Mucosa of gallbladder (tissue), 1 donor: ENCODE measurements at places on chromosomes 11 and 22. TPM values are rescaled to one million over a fixed set of nuclear protein-coding genes. Genes with fewer than 3 reads are reported as not detected.

Gene MPPED2
- 5.6 TPM for total RNA-seq

GRCh38 chr22:35266277-35266676 is 9.0 kb downstream of the HMGXB4 start:
- no peak for DNase-seq

Gene FGF3
- total RNA-seq = not detected

DNA sequence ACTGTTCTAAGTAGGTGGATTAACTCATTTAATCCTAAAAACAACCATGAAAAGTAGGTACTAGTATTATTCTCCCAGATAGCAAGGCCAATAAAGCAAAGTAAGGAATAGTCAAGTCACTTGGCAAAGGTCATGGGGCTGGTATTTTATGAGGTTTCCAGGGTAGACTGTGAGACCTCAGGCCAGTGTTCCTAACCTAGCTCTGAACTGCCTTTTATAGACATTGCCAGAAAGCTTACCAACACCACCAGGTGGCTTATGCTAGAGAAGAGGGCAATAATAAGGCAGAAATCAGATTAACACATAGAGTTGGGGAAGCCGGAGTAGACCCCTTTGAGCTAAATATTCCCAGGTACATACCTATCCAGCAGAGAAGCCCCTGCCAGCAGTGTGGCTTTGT is 490.9 kb upstream of the TENM4 start:
- DNase-seq = no peak

Gene KBTBD4
- 20.3 TPM for total RNA-seq

GRCh38 chr11:12288212-12288930 is 89.0 kb upstream of the PARVA start:
- DNase-seq = peak; percentile 71

GRCh38 chr11:38019072-38019775 is 1421.2 kb upstream of the RAG2 start:
- DNase-seq = no peak

Gene ACTN3
- 0.12 TPM for total RNA-seq

DNA sequence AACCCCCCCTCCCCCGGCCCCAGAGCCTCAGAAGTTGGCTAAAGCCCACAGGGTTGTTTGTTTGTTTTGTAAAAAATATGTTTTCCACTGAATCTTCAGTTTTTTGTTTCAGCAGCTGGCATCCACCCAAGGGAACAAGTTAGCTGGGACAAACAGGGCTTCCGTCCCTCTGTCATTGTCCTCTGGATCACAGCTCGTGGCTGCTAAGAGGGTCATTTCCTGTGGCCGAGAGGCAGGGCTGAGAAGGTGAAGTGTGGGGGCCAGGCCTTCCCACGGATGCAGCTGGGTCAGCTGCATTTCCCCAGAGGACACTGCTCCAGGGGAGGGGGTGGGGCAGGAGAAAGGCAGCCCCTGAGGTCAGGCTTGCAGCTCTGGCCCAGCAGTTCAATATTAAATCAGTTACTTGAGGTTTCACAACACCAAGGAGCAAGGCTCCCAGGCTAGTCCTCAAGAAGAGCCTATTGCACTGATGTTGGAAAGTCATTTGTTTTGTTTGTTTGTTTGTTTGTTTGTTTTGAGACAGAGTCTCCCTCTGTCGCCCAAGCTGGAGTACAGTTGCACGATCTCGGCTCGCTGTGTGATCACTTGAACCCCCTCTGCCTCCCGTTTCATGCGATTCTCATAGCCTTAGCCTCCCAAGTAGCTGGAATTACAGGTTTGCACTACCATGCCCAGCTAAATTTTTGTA is 34.4 kb upstream of the SMTN start:
- DNase-seq = peak; percentile 44

DNA sequence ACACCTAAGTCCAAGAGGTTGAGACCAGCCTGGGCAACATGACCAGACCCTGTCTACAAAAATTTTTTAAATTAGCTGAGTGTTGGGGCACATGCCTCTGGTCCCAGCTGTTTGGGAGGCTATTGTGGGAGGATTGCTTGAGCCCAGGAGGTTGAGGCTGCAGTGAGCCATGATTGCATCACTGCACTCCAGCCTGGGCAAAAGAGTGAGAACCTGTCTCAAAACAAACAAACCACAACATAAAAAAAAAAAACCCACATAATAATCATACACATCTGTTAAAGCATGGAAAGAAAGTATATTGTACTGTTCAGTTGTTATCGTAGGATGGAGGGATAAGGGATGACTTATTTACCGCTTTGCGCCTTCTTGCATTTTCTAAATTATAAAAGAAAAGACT is 35.9 kb upstream of the GRK2 start:
- no peak for DNase-seq

- no peak for DNase-seq
These were observed at the start of gene IFITM1 for GRCh38 chr11:313787-314553. TSS of gene IFITM1 (plus strand) at chr11:314040. CDS start at chr11:314171, 131 bp downstream.

Gene ISX
- total RNA-seq = not detected

Gene DTX4
- total RNA-seq = 63.6 TPM

Gene RIMBP3C
- 0.26 TPM for total RNA-seq
